ENCODE measurements at places on chromosomes 12 and 14. TPM values are rescaled to one million over a fixed set of nuclear protein-coding genes. Genes with fewer than 3 reads are reported as not detected.

DNA sequence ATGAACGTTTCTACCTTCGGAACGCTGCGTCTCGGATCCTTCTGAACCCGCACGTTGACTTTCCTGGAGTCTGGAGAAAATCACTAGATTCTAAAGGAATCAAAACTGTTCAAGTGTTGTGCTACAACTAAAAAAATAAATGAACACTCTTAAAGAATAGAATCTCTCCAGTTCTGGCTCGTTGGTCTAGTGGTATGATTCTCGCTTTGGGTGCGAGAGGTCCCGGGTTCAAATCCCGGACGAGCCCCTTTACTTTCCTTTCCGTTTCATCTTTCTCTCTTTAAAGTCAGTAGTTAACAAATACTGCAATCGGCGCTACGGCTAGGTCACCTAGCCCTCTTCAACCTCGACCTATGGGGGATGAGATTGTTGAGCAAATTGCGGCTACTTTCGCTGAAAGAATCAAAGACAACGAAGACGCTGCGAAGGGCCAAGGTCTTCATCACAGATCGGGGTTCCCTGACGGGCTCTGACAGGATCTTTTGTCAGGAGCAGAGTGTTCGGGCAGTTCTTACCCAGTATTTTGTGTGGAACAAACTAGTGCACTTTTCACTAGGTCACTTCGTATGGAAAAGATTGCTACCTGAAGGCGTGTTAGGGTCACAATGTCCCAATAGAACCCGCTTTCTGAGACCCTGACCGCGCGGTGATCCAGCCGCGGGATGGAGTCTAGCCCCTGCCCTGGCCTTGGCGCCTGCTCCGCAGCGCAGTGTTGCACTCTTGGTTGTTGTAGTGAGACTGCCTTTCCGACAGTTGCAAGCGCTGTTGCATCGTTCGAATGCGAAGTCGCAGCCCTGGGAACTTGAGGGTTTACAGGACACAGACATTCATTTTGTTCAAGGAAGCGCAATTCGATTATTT is 8.4 kb downstream of the OR6S1 start:
- peak; percentile 72 for DNase-seq

TSPAN11 gene
- 1.7 TPM for total RNA-seq

TGM1 gene
- 9.4 TPM for total RNA-seq

GRCh38 chr14:43692706-43693105 is 814.4 kb downstream of the FSCB start:
- peak; percentile 42 for DNase-seq

DLK1 gene
- 592 TPM for total RNA-seq
